Fibroblast of skin of right quadriceps (primary cell): ENCODE measurements at places on chromosomes 5 and 9.
A peak's percentile ranks its signal among the peaks of the same experiment; 100 is the strongest.

GRCh38 chr9:136881691-136882108 is 4.6 kb upstream of the TRAF2 start:
- no peak for DNase-seq

DNA sequence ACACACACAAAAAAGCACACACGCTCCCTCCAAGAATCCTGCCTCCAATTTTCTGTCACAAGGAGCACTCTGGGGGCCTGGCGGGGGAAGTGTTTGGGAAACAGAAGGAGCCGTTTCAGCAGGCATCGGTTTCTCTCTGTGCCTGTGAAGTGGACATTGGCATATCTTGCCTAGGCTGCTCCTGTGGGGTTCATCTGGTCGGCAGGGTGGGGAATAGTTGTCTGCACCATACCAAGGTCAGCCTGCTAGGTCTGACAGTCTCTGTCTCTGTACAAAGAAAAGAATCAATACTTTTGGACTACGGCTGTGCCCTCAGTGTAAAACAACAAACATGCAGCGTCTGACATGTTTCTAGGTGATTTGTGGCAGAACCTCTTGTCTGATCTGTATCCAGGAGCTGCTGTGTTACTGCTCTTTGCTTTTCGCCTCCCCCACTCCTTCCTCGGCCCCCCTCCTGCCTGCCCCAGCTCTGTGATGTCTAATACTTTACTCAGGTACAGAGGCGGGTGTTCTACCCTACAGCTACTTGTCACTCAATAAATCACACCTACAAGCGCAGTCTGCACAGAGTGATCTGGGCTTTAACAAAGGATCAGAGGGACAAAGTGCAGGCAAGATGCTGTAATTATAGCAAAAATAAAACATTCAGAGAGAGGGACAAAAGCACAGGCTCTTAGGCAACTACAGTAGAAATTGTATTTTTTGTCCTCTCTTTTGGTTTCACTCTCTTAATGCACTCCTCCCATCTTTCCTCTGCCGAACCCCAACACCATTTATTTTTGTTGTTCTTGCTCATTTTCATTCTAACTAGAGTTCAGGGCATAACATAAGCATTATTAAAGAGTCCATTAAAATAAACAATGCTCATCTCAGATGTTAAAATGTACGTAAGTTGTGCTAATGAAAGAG is 216.7 kb downstream of the BNC2 start:
- DNase-seq, result no peak

GRCh38 chr9:86756576-86757381 is 190.5 kb downstream of the GAS1 start:
- no peak for DNase-seq

DNA sequence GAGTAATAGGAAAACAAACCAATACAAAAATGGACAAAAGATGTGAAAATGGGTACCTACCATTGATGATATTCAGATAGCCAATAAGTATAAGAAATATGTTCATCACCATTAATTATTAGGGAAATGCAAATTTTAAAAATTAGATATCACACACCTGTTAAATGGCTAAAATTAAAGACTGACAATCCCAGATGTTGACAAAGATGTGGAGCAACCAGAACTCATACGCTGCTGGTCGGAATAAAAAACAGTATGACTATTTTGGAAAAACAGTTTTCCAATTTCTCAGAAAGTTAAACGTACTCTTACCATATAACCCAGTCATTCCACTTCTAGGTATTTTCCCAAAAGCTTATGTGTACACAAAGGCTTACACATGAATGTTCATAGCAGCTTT is 27.1 kb downstream of the TMEM267 start:
- no peak for DNase-seq

DNA sequence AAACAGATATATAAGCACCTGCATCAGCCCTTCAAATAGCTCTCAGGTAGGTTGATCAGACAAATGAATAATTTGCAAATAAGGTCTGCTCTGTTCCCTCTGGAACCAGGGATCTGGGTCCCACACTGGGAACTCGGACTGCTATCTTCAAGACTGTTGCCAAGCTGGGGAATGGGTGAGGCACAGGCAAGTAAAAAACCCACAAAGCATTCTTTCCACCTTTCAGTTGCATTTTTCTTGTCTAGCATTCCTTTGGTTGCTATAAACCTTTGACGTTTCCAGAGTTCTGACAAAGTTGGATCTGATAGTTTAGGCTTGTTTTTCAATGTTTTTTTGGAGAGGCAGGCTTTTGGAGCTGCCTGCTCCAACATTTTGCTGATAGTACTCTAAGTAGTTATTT is 20.1 kb downstream of the FBXL17 start:
- peak; percentile 3 for DNase-seq

- DNase-seq, result no peak
These were observed 39.8 kb upstream of the DAP start for GRCh38 chr5:10800852-10801251.

- no peak for DNase-seq
These were observed 128.2 kb downstream of the YTHDC2 start for GRCh38 chr5:113641715-113642114.

- DNase-seq, result no peak
These were observed 509.2 kb downstream of the CSNK1G3 start for GRCh38 chr5:124021066-124021641.

- peak; percentile 44 for DNase-seq
These were observed at the start of gene HACD4 for GRCh38 chr9:21031091-21031807. TSS of gene HACD4 (minus strand) at chr9:21031640. CDS start at chr9:21031590, 50 bp downstream.

DNA sequence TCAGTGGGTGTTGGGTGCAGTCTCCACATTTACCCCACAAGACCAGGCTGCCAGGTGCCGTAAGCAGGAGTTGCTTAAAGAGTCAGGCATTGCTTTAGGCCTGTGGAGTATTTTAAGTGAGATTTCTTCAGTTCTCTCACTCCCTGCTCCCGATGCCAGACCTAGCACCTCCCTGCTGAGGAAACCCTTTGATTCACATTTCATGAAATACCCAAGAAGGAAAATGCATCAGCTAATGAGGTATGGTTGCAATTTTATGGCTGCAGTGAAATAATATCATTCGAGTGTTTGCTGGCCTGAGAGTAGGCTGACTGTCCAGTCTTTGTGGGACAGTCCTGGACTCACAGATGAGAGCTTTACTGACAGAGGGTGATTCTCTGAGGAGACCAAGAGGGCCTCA is 67.4 kb upstream of the CTSL start:
- no peak for DNase-seq

GRCh38 chr5:42454216-42454995 is 31.2 kb downstream of the GHR start:
- no peak for DNase-seq

DNA sequence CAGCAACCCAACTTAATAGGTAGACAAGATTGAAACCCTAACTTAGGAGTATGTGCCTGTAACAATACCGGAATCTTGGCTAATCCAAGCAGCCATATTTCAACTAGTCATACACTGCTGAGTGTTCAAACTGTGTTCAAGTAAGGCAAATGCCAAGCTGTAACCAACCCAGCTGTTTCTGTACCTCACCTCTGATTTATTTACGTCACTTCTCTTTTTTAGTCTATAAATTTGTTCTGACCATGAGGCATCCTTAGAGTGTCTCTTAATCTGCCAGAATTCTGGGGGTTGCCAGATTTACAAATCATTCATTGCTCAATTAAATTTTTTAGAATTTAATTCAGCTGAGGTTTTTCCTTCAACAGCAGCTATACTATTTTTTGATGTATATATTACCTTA is 723.2 kb downstream of the CDH18 start:
- DNase-seq, result no peak

GRCh38 chr5:32168460-32169033 is 5.6 kb downstream of the GOLPH3 start:
- DNase-seq, result no peak

GRCh38 chr9:121857928-121858327 is 206.5 kb downstream of the DAB2IP start:
- DNase-seq, result no peak

DNA sequence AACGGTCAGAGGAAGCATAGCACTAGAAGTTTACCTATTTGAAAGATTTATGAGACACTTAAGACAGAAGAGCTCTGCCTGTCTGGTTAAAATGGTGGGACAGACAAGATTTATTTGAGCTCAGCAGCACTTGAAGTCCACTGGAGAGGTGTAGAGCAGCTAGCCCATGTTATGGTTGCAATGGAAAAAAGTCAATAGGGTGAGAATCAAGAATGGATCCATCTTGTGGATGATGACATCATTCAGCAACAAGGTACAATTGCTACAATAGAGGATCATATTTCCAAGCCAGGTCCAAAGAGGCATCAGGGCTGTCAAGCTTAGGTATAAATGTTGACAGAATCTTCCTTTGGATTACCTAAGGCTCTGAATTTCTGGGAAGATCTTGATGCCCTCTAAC is 21.1 kb upstream of the ZNF131 start:
- DNase-seq, result no peak

- DNase-seq, result no peak
These were observed 636 bp downstream of the PRDM12 start for GRCh38 chr9:130665029-130665430.

DNA sequence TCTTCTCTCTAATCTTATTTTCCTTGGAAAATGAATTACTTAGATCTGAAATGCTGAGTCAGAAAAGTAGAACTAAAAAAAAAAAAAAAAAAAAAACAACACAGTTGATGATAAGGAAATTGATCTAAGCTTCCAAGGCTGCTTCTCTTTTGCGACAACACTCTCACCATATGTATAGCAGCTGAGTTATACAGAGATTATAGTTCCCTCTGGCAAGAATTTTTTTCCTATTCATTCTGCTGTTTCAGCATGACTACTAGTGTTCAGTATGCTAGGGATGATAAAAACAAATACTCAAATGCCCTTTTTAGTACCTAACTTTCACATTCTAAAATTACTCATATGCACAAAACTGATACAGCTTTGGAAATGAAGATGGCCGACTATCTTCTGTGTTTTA is 267.3 kb downstream of the MLLT3 start:
- DNase-seq, result peak; percentile 92

DNA sequence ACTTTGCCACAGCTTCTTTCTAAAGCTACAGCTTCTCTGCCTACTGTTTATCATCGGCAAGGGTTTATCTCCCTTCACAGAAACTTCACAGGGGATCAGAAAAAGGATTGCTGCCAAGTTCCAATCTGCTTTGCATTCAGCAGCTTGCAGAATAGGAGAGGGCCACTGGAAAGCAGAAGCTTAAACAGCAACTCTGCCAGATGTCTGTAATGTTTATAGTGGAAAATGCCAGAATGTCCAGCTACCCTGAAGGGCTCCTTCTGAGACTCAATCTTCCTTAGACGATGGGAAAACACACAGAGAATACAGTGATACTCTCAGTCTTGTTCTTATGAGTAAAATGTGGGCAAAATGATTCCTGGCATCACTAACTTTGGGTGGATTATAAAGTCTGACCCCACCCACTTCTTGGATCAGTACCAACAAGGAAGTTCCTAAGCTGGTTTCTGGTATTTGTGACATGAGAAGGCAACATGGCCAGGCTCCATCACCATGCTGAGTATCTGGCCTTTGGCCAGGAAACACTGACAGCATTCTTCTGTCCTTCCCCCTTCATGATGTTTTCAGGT is 19.0 kb downstream of the STOM start:
- DNase-seq, result peak; percentile 95

DNA sequence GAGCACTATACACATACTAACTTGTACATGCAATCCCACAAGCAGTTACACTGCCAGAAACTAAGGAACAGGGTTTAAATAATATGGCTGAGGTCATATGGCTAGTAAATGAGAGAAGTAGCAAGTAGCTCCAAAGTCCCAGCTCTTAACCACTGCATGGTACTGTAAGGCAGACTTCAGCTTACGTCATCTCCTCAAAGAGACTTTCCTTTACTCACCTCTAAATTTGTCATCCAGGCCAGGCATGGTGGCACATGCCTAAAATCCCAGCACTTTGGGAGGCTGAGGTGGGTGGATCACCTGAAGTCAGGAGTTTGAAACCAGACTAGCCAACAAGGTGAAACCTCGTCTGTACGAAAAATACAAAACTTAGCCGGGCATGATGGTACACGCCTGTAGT is 20.4 kb upstream of the SELENOP start:
- DNase-seq, result no peak

GRCh38 chr5:112923148-112923917 is 1.3 kb upstream of the REEP5 start:
- DNase-seq, result no peak

GRCh38 chr5:108361239-108361638 is 20.7 kb downstream of the FBXL17 start:
- DNase-seq, result no peak

DNA sequence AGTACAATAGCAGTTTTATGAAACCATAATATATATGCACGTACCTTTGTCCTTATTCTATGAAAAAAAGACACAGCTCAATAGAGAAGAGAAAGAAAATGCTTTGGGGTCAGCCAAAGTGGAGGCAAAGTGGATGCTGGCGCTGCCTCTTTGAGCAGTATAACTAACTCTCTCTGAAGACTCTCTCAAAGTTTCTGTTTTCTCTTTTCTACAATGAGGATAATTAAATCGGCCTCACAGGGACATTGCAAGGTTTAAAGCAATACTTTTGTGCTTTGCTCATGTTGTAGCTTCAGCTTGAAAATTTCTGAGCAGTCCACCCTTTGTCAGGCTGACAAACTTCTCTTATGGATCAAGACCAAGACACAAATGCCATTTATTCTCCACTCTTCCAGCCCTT is 455.1 kb upstream of the MPDZ start:
- no peak for DNase-seq

DNA sequence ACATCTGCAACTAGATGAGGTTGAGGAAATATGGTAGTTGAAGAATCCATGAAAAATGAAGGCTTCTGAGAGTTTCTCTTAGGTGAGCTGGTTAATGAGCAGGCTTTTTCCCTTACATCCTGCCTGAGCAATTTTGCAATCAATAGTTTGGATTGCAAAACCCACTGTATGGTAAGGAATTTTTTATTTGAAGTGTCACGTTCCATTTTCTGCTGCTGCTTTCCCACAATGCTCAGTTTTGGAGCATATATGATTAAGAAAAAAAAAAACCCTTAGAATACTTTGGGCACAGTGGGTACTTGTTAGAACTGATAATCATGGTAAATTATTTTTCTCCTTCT is 144.2 kb downstream of the PCSK1 start:
- peak; percentile 74 for DNase-seq

DNA sequence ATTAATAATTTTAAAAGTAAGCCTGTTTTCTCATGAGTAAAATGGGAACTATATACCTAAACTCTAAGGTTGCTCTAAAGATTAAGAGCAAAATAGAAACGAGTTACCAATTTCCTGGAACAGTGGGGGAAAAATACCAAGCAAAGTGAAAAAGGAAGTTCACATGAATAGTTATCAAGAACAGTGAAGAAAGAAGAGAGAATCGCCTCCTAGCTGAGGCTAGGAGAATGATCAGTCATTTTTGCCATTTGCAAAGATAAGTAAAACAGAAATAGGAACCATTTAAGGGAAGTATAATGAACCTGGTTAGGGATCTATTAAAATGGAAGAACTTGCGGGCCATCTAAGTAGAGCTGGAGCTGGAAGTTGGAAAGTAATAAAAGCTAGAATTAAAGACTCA is 50.7 kb downstream of the P4HA2 start:
- no peak for DNase-seq

DNA sequence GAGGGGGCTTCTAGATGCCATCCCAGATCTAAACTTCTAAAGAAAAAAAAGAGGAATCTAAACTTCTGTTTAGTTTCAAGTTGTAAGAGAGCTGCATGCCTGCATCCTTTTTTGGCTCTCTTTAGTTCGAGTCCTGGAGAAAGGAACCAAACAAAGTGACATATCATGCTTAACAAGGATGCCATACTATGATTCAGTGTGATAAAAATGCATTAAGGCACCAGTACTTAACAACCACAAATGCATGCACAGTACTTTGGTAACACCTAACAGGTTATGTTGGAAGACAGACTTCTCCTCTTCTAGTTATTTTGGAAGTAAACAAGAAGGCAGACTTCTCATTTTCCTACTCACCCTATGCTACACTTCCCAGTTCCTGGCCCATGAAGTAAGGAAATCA is 27.3 kb downstream of the NME5 start:
- DNase-seq, result peak; percentile 10
